ENCODE measurements at places on chromosomes 11 and 22. TPM values are rescaled to one million over a fixed set of nuclear protein-coding genes. Genes with fewer than 3 reads are reported as not detected.

DNA sequence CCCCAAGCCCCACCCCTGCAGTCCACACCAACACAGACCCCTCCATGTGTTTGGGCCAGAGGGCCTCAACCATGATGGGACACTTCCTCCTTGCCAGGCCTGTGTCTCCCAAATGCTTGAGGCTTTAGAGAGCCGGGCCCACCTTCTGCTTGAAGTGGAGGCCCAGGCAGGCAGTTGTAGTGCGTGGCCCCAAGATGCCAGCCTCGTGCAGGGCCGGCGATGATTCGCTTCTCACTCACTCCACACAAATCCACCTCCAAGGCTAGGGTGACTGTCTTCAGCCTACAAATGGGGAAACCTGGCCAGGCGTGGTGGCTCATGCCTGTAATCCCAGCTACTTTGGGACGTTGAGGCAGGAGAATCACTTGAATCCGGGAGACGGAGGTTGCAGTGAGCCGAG is 5.7 kb downstream of the PRR5 start:
- no peak for DNase-seq
- no peaks in the 10 kb centered on the region for H3K27me3 ChIP-seq
- H3K4me1 ChIP-seq, result peaks cover 7% of the 10 kb centered on the region
- no peak overlapping the region for H3K27ac ChIP-seq
- H3K4me3 ChIP-seq, result no peak overlapping the region

DNA sequence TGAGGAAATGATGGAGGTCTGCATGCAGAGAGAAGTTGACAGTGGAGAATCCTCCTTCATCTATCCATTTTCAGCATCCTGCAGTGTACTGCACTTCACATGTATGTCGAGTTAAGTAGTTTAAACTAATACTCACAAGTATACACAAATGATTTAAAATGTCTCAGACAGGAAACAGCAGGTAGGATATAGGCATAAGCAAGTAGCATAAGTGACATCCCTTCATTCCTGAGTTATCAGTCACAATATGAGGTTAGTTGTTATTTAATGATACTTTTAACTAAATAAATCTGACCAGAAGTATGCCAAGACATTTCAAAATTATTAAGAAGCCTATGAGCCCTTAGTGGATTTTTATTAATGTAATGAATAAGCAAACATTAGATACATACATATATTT is 37.4 kb downstream of the MTMR2 start:
- no peaks in the 10 kb centered on the region for H3K27me3 ChIP-seq
- no peak overlapping the region for H3K27ac ChIP-seq
- H3K36me3 ChIP-seq, result peaks cover 11% of the 10 kb centered on the region
- DNase-seq, result no peak

GRCh38 chr11:121435551-121436511 is 16.3 kb upstream of the SORL1 start:
- no peaks in the 10 kb centered on the region for H3K4me1 ChIP-seq
- no peak for DNase-seq
- no peak overlapping the region for H3K27ac ChIP-seq
- H3K36me3 ChIP-seq, result no peaks in the 10 kb centered on the region

DNA sequence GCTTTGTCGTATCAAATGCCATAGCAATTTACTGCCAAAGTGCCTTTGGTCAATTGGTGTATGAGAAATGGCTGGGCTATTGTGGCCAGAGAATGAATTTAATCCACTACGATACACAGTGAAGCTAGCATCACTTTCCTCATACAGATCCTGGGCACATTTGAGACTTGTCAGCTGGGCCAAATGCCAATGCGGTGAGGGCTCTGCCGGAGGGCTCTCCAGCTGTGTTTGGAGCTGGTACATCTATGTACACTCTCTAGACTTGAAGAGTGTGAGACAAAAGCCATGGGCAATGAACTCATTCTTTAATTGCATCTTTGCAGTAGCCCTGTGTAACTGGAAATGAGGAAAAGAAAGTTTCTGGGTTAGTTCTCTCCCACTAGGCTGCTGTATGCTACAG is 1052.9 kb downstream of the NTM start:
- DNase-seq, result no peak
- H3K27me3 ChIP-seq, result no peaks in the 10 kb centered on the region
- no peak overlapping the region for H3K4me3 ChIP-seq
- H3K36me3 ChIP-seq, result no peaks in the 10 kb centered on the region
- H3K27ac ChIP-seq, result no peak overlapping the region

DNA sequence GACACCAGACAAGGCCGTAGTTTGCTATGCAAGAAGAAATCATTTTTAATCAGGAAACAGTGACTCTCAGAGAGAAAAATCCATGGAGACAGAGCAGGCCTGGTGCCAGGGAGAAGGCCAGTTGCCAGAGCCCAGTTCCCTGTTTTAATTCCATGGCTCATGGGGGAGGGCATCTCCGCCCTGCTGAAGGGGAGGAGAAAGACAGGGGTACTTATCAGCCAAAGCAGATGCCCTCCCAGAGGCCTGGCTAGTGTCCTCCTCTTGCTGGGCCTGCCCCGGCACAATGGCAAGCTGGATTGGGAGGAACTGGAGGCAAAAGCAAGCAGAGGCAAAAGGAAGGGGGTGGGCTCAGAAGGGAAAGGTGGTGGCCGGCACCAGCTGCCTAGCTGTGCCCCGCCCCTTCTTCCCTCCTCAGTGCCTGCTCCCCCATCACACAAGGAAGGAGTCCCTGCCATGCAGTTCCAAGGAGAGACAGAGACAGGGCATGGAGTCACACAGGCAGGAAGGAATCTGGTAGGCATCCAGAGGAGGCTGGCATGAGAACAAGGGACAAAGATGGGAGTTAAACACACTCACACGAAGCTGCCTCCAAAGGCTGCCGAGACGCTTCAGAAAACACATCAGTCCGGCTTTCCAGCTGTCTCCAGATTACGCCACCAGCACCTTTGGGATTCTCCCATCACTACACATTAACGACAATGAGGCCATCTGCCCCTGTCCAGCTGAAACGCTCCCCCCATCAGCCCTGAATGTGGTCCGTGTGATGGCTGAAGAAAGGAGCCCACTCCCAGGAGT is 591.8 kb downstream of the BUD13 start:
- DNase-seq, result no peak
- H3K4me3 ChIP-seq, result no peak overlapping the region
- H3K36me3 ChIP-seq, result no peaks in the 10 kb centered on the region
- no peaks in the 10 kb centered on the region for H3K4me1 ChIP-seq
- no peak overlapping the region for H3K27ac ChIP-seq

- peaks cover 24% of the 10 kb centered on the region for H3K36me3 ChIP-seq
- DNase-seq, result no peak
- H3K4me1 ChIP-seq, result no peaks in the 10 kb centered on the region
- no peak overlapping the region for H3K27ac ChIP-seq
These were observed 8.6 kb downstream of the REXO2 start for GRCh38 chr11:114447892-114448291.

DNA sequence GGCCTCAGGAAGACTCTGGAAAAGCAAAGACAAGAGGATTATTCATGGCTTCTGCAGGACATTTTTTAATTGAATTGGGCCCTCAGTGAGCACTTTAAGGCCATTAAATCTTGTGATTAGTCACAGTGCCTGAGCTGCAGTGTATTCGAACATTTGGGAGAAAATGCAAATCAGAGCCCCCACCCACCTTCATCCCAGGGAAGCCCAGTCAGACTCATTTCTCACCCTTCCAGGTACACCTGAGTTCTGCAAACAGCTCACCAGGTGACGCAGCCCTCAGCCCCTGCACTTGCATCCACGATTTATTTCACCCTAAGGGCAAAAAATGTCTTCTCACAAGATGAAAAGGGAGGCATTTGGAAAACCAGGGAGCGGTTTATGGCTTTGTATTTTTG is 128.7 kb downstream of the MPPED1 start:
- no peak overlapping the region for H3K4me3 ChIP-seq
- no peaks in the 10 kb centered on the region for H3K27me3 ChIP-seq
- no peaks in the 10 kb centered on the region for H3K4me1 ChIP-seq
- DNase-seq, result no peak
- no peaks in the 10 kb centered on the region for H3K36me3 ChIP-seq

DNA sequence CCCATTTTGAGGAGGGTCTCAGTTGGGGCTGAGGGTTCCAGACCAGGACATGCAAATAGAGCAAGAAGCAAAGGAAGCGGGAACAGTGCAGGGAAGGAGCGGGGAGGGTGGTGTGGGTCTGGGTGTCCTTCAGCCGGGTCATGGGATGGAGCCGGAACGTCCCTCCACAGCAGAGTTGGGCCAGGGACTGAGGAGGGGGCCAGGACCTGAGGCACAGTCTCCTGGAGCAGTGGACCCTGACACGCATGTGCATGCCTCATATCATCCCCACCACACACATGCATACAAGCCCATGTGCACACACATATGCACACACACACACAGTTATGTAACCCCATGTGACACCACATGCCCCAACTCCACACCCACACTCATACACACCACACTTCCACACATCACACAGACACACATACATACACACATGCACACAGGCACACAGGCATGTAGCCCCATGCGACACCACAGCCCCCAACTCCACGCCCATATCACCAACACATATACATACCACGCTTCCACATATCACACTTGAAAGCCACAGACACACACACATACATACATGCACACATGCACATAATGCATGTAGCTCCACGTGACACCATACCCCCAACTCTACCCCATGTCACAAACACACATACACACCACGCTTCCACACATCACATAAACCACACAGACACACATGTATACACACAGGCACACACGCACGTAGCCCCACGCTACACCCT is 1026.6 kb downstream of the BRD1 start:
- no peaks in the 10 kb centered on the region for H3K4me1 ChIP-seq
- peaks cover 3% of the 10 kb centered on the region for H3K27me3 ChIP-seq
- H3K27ac ChIP-seq, result no peak overlapping the region
- H3K36me3 ChIP-seq, result no peaks in the 10 kb centered on the region
- no peak for DNase-seq
- H3K4me3 ChIP-seq, result no peak overlapping the region

- H3K36me3 ChIP-seq, result no peaks in the 10 kb centered on the region
- H3K4me3 ChIP-seq, result no peak overlapping the region
- H3K4me1 ChIP-seq, result peaks cover 27% of the 10 kb centered on the region
These were observed 5.3 kb downstream of the PPM1F start for GRCh38 chr22:21947040-21948014.

- H3K27me3 ChIP-seq, result no peaks in the 10 kb centered on the region
- no peak overlapping the region for H3K4me3 ChIP-seq
- no peak for DNase-seq
- no peaks in the 10 kb centered on the region for H3K4me1 ChIP-seq
- no peaks in the 10 kb centered on the region for H3K36me3 ChIP-seq
These were observed 594.5 kb downstream of the NTM start for GRCh38 chr11:131964698-131965483.

DNA sequence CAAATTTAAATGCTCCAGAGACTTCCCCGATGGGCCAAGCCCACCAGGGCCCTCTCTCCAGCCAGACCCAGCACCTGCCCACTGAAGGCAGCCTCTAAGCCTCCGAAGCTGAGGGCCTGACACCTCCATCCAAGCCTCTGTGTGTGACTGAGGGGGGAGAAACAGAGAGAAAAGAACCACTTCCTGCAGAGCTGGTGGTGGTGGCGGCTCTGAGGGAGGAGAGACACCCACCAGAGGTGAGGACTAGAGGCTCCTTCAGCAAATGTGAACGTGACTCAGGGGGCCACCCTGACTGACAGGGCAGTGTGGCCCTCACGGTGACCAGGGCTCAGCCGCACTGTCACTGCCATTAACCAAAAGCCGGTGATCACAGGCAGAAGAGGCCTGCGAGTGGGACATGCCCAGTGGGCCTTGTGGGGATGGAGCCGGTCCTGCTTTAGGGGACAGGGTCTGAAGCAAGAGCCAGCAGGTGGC is 31.0 kb upstream of the CD5 start:
- no peaks in the 10 kb centered on the region for H3K27me3 ChIP-seq
- no peaks in the 10 kb centered on the region for H3K36me3 ChIP-seq
- no peaks in the 10 kb centered on the region for H3K4me1 ChIP-seq
- no peak overlapping the region for H3K27ac ChIP-seq
- H3K4me3 ChIP-seq, result no peak overlapping the region
- no peak for DNase-seq

- DNase-seq, result no peak
- no peak overlapping the region for H3K27ac ChIP-seq
- H3K36me3 ChIP-seq, result peaks cover 9% of the 10 kb centered on the region
These were observed 37.6 kb downstream of the PITPNB start for GRCh38 chr22:27881421-27881820.

DNA sequence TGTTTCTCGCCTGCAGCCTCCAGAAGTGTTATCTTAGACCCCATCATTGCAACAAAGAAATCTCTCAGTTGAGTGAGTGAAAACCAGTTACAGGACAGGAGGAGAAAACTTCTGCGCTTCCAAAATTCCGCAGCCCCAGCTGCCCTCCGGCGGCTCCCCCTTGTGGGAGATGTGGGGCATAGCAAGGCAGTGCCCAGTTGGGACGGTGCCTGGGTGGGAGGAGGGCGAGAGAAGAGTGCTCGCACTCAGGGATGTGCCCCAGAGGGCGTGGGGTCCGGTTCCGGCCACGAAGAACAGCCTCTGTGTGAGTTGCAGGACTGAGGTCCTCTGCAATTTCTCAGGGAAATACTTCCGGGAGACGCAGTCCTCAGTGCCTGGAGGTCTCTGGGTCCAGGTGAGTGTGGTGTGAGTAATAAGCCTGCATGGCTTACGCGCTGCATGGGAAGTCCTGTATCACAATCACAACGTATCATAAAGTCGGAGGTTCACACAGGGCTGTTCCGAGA is 87.0 kb upstream of the BLID start:
- H3K27ac ChIP-seq, result no peak overlapping the region
- no peaks in the 10 kb centered on the region for H3K4me1 ChIP-seq
- peak overlapping the region; percentile 34 for H3K4me3 ChIP-seq

Gene SULT4A1
- total RNA-seq, result 7.4 TPM

Gene ANO9
- total RNA-seq, result 0.52 TPM

Gene SYT13
- 2.2 TPM for total RNA-seq

Gene RAD9A
- 29.0 TPM for total RNA-seq

Gene ARHGAP32
- total RNA-seq, result 24.8 TPM

Gene C11orf87
- total RNA-seq, result 0.17 TPM

Data from adrenal gland (tissue), 19 donors.